ENCODE measurements at places on chromosomes 6 and 20.

DNA sequence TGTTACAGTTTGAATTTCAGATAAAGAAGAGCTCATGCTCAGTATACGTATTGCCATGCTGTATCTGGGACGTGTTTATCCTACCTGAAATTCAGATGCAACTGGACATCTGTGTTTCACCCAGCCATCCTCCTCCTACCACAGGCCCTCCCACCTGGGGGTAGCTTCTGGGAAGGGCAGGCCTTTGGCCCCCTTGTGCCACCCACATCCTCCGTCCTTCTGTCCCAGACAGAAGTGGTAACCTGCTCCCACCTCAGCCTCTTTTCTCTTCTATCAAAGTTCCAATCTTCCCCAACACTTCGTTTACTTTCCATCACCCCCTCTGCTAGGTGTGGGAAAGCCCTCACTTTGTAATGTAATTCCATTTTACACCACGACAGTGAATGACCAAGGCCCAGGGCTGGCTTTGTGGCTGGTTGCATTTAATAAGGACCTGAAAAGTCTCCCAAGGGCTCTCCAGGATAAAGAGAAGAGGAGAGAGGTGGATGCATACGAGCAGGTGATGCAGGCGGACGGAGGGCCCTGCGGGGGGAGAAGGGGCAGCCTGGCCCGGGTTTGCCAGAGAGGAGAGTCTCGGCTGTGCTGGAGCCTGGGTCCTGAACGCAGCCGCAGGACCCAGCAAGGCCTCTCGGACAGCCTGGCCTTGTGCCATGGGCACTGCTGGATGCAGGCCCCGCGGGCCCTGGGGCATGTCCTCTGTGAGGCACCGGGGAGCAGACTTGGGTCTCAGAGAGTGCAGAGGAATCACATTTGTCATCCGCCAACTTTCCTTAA is 98.4 kb downstream of the PSMB1 start:
- no peak for ATAC-seq

DNA sequence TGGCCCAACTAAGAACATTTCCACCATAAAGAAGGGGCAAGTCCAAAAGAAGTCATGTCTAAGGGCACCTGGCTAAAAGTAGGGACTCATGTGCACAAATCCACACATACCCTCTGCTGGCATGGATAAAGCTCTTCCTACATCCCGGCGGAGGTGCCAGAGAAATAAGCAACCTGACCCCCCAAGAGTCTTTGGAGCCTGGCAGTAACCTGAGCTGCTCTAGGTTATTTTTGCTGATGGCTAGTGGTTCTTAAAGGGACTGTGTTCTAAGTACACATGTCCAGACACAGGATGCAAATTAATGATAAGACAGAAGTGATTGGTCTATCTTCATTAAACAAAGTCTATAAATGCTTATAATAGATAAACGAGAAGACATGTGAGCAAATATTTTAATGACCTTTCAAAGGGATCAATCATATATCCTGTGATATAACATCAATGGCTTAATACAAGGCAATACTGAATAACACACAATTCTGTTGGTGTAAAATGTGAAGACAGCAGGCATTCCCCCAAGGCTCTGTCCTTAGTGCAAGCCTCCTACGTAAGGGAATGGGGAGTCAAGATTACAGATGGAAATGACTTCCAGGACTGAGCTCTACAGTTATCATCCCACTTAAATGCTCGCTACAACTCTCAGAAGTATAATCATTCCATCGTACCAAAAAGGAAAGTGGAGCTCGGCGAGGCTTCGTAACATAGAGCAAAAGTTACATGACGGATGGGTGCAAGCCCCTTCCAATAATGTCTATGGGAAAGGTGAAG is 52.5 kb downstream of the HIVEP2 start:
- ATAC-seq: no peak

DNA sequence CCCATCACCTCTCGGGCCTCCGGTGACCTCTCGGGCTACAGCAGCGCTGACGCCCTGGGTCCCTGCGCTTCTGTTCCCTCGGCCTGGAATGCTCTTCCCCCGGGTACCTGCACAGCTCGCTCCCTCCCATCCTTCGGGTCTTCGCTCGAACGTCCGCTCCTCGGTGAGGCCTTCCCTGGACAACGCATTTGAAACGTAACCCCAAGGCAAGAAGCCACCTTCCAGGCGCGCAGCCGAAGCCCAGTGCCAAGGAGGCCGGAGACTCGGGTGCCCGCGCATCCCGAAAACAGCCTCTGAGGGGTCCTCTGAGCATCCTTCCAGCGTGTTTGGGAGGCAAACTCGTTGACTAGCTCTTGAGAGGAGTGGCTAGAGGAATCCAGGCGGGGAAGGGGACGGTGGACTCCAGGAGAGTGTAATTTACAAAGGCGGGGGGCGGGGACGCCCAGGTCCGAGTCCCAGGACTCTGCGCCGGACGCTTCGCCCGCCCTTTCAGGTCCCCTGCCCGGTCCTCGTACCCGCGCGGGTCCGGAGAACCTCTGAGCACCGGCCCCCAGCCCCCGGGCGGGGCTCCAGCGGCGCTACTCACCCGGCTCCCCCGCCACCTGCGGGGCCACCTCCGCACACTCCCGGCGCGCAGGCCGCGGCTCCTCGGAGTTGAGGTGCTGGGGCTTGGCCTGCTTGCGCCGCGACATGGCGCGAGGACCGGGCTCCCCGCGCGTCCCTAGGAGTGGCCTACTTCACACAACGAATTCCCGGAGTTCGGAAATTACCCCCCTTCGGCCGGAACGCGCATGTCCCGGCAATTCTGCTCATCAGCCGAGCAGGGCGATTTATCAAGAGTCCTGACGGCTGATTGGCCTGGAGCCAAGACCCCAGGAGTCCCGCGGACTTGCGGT is 86.8 kb downstream of the ZFP64 start:
- peak; percentile 19 for ATAC-seq

DNA sequence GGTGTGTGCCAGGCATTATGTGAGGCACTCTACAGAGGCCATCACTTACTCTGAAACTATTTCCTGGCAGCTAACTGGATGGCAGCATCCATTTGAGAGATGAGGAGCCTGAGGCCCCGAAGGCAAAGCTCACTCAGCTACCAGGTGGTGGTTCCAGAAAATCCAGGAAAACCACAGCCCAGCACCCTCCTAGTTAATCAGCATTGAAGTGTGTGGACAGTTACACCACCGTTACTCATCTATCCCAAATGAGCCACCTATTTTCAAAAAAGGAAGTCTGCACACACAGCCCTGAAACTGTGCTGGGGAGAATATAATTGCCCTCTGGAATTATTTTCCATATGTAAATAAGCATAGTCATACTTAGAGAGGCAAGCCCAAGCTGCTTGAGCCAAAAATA is 67.4 kb downstream of the CNBD2 start:
- ATAC-seq: peak; percentile 47

DNA sequence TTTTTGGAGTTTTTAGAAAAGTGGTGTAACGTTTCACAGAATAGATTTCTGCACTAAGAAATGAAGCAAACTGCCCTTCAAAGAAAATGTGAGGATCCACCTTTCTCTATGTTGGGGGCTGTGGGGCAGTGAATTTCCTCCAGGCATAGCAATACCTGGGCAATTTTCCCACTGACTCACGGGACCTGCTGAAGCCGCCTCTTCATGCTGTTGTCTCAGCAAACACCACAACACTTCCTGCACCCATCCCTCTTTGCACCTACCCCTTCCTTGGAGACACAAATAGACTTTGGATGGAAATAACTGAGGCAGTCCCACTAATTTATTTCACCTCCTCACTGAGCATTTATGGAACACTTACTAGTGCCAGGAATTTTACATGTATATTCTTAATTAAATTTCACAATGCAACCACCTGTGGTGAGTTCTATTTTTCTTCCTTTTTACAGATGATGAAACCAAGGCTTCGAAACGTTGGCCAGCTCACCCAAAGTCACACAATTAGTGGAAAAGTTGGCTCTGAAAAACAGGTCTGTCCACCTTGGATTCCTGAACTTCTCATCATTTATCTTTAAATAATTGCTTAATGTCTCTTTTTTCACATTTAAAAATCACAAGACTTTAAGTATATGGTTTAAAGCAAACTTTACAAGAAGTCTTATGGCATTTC is 17.2 kb upstream of the ADGRF1 start:
- no peak for ATAC-seq

DNA sequence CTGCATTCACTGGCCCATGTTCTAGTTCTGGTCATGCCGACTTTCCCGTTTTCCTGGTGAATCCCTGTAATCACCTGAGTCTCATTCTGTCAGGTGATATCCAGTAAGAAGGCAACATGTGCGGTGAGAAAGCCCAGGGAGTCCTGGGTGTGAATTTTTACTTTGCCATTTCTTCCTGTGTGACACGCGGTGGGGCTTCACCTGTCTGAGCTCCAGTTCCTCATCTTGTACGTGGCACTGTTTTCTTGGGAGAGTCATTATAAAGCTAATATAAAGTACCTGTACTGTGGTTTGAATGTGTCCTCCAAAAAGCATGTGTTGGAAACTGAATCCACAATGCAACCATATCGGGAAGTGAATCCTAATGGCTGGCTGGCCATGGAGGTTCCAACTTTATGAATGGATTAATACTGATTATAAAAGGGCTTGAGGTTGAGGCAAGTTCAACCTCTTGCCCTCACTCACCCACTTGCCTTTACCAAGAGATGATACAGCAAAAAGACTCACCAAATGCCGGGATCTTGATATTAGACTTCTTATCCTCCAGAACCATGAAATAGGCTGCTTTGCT is 5.1 kb downstream of the HLA-E start:
- ATAC-seq: no peak

- ATAC-seq: peak; percentile 19
Observed at GRCh38 chr6:20211941-20212391, 303 bp downstream of the MBOAT1 start.

- no peak for ATAC-seq
Observed at GRCh38 chr6:25484900-25485299, 167.1 kb upstream of the SCGN start.

DNA sequence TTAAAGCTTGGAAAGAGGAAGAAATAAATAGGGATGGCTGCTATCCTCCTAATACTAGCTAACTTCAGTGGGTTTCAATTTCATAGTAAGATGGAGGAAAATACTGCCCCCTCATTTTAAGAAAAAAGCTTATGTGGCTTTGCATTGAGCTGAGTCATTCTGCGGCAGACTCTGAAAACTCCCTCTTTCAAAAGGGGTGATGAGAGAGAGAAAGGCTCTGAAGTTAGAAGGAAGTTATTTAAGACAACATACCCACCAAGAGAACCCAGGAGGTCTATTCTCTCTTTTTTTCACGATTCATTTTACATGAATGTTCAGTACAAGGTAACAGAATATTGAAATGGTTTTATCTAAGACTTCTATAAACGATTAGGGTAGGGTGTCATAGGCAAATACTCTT is 4.5 kb downstream of the PRDM13 start:
- peak; percentile 77 for ATAC-seq

- no peak for ATAC-seq
Observed at GRCh38 chr6:10613723-10614122, 80.7 kb downstream of the C6orf52 start.

GRCh38 chr6:167697316-167697715 is 129.4 kb upstream of the AFDN start:
- no peak for ATAC-seq

GRCh38 chr20:62859721-62860120 is 1.9 kb downstream of the TCFL5 start:
- no peak for ATAC-seq

DNA sequence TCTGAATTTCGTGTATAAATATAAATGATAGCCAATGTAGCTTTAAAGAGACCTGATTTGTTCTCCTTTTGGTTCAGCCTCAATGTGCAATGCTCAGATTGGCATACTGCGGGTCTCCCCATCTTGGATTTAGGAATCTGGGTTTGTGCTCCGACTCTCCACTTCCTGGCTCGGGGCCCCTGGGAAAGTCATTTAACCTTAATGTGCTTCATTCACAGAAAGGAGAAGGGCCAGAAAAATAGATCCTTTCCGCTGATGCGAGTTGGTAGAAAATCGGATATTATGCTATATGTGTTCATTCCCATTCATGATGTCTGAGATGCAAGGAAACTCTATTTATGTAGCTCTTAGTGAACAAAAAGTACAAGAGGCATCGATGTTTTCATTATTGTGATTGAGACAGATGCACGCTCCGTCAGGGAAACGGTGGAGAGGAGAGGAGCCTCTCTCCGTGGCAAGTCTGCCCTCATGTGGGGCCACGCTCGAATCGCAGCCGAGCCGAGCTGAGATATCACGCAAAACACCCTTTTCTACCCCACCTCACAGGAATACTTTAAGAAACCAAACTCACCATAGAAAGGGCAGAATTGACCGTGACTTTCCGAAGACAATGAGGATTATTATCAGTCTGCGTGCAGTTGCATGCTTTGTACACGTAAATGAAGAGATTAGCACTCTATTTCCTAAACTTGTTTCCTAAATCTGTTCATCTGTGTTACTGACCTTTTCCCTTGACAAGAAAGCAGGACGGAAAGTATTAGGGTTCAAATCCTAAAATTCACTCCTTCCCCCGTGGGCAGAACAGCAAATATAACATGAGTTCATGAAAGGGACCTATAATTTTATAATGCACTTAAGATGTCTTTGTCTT is 136.6 kb downstream of the COL9A1 start:
- ATAC-seq: peak; percentile 63

- ATAC-seq: peak; percentile 53
Observed at GRCh38 chr20:36862857-36863668, 12.9 kb upstream of the TLDC2 start.

All from activated T-helper 17 cell treated with anti-CD3 and anti-CD28 coated beads, Interleukin-2, amount 50 U/mL, for 72 hours (primary cell).